ENCODE measurements at places on chromosomes 1 and 21.
A peak's percentile ranks its signal among the peaks of the same experiment; 100 is the strongest.

DNA sequence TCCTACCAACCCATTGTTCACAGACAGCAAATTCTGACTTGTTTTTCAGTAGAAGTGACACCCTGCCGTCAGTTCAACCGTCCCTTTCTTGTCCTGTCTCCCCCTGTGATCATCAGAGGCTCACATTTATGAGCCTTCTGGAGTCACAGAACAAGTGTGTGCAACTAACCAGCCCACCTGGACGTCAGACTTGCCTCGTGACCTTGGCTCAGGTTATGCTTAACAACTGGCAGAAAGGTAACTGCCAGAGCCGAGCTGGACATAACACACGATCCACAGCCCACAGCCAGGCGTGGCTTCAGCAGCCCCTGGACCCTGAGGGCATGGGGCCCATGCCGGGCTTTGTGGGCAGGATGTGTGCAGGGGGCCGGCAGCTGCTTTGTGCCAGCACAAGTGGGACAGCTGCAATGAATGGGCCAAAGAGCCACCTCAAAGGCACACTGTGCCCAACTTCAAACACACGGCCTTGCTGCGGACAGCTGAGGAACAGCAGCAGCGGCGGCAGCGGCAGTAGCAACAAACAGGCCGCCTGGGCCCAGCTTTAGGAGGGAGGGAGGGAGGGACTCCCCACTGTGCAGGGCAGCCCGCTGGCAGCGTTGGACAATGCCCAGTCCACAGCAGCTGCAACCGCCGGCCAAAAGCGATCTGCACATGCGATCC, 103.9 kb downstream of the ZBTB18 start:
- peak; percentile 12 for DNase-seq

- DNase-seq = no peak
Observed at GRCh38 chr21:19034041-19034440, 630.5 kb upstream of the TMPRSS15 start.

- DNase-seq = no peak
Observed at GRCh38 chr1:119866451-119866850, 29.9 kb downstream of the ADAM30 start.

- DNase-seq = no peak
Observed at GRCh38 chr1:15786581-15786980, 20.9 kb downstream of the UQCRHL start.

DNA sequence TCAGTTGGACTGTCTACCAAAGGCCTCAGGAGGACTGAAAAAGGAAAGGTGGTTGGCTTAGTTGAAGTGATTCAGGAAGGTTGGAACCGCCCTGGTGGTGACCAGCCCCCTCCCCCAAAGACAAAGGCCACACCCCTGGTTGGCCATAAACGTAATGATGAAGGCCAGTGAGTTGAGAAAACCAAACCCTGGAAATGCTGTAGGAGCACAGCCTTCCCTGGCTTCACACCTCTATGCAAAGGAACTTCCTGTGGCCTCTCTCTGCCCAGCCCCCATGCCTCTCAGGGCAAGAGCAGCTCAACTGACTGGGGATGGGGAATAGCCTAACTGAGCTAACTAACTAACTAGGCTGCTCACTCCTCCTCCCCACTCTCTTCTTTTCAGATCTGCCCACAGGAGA, 90.4 kb downstream of the NPHP4 start:
- no peak for DNase-seq

DNA sequence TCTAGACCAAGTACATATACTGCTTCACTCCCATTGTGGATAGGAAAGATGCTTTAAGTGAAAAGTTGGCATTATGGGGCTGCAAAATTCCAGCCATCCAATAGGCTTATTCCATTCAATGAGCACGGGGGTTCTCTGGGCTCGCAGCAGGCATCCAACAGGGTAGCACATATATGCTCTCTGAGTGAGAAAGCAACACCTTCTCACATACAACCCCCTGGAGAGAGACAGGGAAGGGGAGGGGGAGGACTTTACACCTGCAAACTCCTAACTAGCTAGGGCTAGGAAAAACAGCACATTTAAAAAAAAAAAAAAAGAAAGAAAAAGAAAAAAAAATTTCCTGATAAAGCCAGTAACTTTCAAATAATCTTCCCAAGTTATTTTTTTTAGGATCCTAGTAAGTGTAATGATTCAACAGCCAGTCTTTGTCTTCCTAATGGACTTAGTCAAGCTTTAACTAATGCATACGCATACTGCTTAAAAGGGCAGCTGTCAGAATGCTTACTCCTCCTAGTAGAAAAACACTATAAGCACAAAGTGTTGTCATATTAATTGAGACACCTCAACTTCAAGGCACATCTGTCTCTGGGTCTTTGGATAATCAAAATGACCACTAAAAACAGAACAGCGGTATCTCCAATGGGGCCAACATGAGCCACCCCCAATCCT, 18.7 kb downstream of the PSMB2 start:
- no peak for DNase-seq

- no peak for DNase-seq
Observed at GRCh38 chr1:178501705-178502329, 5.1 kb upstream of the CLEC20A start.

- DNase-seq = no peak
Observed at GRCh38 chr21:33096426-33096825, 26.5 kb downstream of the OLIG1 start.

GRCh38 chr1:37958690-37959089, 11.8 kb upstream of the INPP5B start:
- no peak for DNase-seq

- DNase-seq = no peak
Observed at GRCh38 chr1:230851291-230851691, 17.0 kb downstream of the C1orf198 start.

Data from C1 segment of cervical spinal cord (tissue), 14 donors.